ENCODE measurements at places on chromosomes 1 and 21. TPM values are rescaled to one million over a fixed set of nuclear protein-coding genes. Genes with fewer than 3 reads are reported as not detected.

DNA sequence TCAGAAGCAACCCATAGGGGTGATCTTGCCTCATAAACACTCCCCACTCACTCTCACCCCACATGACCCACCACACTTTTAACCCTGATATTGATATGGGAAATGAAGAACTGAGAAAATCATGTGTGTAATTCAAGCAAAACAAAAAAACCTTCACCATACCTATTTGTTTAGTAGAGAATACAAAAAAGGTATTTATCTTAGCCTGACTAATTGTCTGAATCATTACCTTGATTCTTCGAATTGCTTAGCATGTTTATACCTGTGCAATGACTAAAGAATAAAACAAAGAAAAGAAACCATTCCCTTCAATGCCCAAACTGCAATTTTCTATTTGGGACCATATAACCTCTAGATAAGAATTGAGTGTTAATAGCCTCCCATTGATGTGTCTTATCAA, 1.8 kb downstream of the CLDN17 start:
- DNase-seq, result no peak
- no peaks in the 10 kb centered on the region for H3K36me3 ChIP-seq
- H3K27ac ChIP-seq, result no peak overlapping the region
- H3K27me3 ChIP-seq, result no peaks in the 10 kb centered on the region
- peaks cover 4% of the 10 kb centered on the region for H3K4me1 ChIP-seq

- H3K27ac ChIP-seq, result peak overlapping the region; percentile 18
- peaks cover 1% of the 10 kb centered on the region for H3K36me3 ChIP-seq
- DNase-seq, result no peak
- no peak overlapping the region for H3K4me3 ChIP-seq
- H3K27me3 ChIP-seq, result no peaks in the 10 kb centered on the region
Measured at GRCh38 chr1:63918418-63918945, 144.7 kb downstream of the ROR1 start.

GRCh38 chr1:61237147-61237546, 154.8 kb downstream of the NFIA start:
- no peak overlapping the region for H3K4me3 ChIP-seq
- peaks cover 6% of the 10 kb centered on the region for H3K27me3 ChIP-seq
- no peak for DNase-seq
- H3K36me3 ChIP-seq, result no peaks in the 10 kb centered on the region

GRCh38 chr1:244089561-244089960, 38.5 kb downstream of the ZBTB18 start:
- peaks cover 22% of the 10 kb centered on the region for H3K27me3 ChIP-seq
- no peak overlapping the region for H3K27ac ChIP-seq
- H3K36me3 ChIP-seq, result no peaks in the 10 kb centered on the region
- H3K4me1 ChIP-seq, result peaks cover 14% of the 10 kb centered on the region
- no peak for DNase-seq
- H3K4me3 ChIP-seq, result peak overlapping the region; percentile 4

DNA sequence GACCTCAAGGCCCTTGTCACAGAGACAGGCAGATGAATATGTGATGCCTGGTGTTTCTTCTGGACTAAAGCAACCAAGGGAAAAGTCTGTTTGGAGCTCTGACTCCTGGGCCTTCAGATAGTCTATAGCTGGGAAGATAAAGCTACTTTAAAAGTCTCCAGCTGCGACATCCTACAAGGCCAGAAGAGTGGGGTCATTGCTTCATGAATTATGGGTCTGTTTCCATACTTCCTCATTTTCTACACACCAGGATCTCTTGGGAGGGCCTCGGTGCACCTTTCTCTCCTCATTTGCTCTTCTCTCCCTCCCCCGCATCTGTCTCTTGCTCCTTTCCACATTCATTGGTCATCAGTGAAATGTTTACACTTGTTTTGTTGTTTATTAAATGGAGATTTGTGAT, 44.8 kb downstream of the SYT2 start:
- H3K4me1 ChIP-seq, result peaks cover 1% of the 10 kb centered on the region
- H3K36me3 ChIP-seq, result no peaks in the 10 kb centered on the region
- H3K27ac ChIP-seq, result no peak overlapping the region
- DNase-seq, result no peak

DNA sequence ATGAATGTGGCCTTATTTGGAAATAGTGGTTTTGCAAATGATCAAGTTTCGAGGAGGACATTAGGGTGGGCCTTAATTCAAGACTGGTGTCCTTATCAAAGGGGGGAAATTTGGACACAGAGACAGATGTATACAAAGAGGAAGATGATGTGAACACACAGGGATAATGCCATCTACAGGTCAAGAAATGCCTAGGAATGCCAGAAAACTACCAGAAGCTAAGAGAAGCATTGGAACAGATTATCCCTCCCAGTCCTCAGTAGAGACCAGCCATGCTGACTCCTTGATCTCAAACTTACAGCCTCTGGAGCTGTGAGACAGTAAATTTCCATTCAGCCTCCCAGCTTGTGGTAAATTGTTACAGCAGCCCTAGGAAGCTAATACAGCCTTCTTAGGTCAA, 151.4 kb downstream of the PTGER3 start:
- H3K36me3 ChIP-seq, result no peaks in the 10 kb centered on the region
- H3K27me3 ChIP-seq, result peaks cover 3% of the 10 kb centered on the region
- H3K4me1 ChIP-seq, result peaks cover 2% of the 10 kb centered on the region
- DNase-seq, result no peak
- no peak overlapping the region for H3K4me3 ChIP-seq
- no peak overlapping the region for H3K27ac ChIP-seq

DNA sequence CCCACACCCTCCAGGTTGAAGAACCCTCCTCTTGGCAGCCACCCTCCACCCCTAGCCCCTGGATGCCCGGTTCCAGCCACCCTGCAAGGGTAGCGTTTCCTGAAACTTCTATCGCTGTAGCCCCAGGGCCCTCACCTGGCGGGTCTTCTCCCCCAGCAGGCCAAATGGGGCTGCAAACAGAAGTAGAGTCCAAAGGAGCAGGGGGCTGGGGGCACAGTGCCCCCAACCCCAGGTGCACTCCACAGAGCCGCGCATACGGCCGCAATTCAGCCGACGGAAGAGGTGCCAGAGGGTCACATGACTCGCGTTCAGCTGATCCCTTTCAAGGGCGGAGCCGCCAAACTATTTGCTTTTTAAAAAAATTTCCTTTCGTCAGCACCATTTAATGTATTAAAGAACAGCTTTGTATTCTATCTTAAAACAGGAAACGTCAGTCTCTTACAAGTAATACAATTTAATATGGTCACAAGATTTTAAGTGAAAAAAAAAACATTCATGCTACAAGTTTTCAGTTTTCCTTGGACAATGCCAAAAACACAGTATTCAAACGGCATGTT, at the start of gene GLMP:
Gene GLMP (minus strand): TSS at position 289 of the 557 bp plus-strand sequence. CDS start 34 bp downstream, at position 255.
- DNase-seq, result no peak
- peaks cover 19% of the 10 kb centered on the region for H3K4me1 ChIP-seq
- peak within 1 kb of the TSS; percentile 87 for H3K4me3 ChIP-seq

GRCh38 chr1:248828845-248829244, 3.1 kb upstream of the SH3BP5L start:
- peaks cover 5% of the 10 kb centered on the region for H3K27me3 ChIP-seq
- H3K4me1 ChIP-seq, result peaks cover 25% of the 10 kb centered on the region
- peak overlapping the region; percentile 69 for H3K27ac ChIP-seq
- peaks cover 5% of the 10 kb centered on the region for H3K36me3 ChIP-seq
- DNase-seq, result no peak
- no peak overlapping the region for H3K4me3 ChIP-seq

Gene MYOG
- not detected for total RNA-seq

- H3K27me3 ChIP-seq, result peaks cover 8% of the 10 kb centered on the region
- H3K27ac ChIP-seq, result no peak overlapping the region
- DNase-seq, result no peak
- no peaks in the 10 kb centered on the region for H3K36me3 ChIP-seq
- no peaks in the 10 kb centered on the region for H3K4me1 ChIP-seq
Measured at GRCh38 chr1:153357076-153357852, 390 bp upstream of the S100A9 start.

- H3K27me3 ChIP-seq, result no peaks in the 10 kb centered on the region
- H3K4me3 ChIP-seq, result no peak overlapping the region
- no peaks in the 10 kb centered on the region for H3K36me3 ChIP-seq
- peaks cover 21% of the 10 kb centered on the region for H3K4me1 ChIP-seq
Measured at GRCh38 chr1:162138112-162138511, 68.6 kb downstream of the NOS1AP start.

DNA sequence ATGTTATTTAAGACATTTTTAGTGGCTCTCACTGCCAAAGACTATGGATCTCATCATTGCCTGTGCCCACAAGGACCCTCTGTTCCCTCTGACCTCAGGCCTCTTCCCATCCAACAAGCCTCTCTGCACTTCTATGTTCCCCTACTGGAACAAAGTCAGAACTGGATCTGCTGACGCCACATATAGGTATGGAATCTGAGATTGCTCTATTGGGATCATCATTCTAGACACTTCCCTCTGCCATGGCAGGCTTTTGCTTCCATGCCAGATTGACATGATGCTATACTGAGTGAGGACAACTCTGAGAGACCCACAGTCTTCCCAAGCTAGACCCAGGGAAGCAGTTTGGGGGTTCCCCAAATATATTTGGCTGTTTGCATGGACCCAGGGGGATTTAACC, 76.0 kb upstream of the ZNF648 start:
- DNase-seq, result no peak
- peaks cover 12% of the 10 kb centered on the region for H3K4me1 ChIP-seq
- H3K27ac ChIP-seq, result no peak overlapping the region
- H3K4me3 ChIP-seq, result no peak overlapping the region
- H3K36me3 ChIP-seq, result no peaks in the 10 kb centered on the region

Gene GBP2
- total RNA-seq, result not detected

DNA sequence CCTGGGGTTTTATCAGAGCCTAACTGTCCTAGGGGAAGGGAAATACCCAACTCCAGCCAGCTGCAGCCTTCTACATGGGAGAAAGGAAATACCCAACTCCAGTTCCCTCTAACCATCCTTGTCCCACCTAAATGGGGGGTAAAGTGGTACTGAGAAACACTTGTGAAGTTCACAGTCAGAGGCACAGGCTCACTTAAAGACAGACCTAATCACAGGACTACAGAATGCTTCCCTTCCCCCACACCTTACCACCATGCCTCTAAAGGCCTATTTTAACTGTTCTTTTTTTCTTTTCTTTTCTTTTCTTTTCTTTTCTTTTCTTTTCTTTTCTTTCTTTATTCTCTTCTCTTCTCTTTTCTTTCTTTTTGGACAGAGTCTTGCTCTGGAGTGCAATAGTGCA, 324.6 kb downstream of the SPATA17 start:
- no peaks in the 10 kb centered on the region for H3K27me3 ChIP-seq
- DNase-seq, result no peak
- H3K4me3 ChIP-seq, result no peak overlapping the region

Gene PGBD5
- 16.2 TPM for total RNA-seq

Gene WDR64
- total RNA-seq, result not detected

DNA sequence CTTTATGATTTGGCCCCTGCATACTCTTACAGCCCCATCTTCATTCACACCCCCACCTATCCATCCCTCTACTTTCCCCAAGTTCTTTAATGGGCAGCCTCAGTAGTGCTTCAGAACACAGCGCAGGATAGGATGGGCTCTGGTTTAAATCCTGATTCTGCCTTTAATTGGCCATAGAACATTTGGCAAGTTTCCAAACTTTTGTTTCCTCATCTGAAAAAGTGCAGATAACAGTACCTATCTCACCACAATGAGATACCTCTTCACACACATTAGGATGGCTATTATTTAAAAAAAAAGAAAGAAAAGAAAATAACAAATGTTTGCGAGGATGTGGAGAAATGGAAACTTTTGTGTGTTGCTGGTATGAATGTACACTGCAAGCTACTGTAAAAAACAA, 142.5 kb upstream of the VANGL1 start:
- DNase-seq, result no peak
- peaks cover 9% of the 10 kb centered on the region for H3K4me1 ChIP-seq
- H3K27me3 ChIP-seq, result no peaks in the 10 kb centered on the region
- no peak overlapping the region for H3K4me3 ChIP-seq

- H3K36me3 ChIP-seq, result peaks cover 22% of the 10 kb centered on the region
- no peak for DNase-seq
- H3K4me3 ChIP-seq, result no peak overlapping the region
- peaks cover 11% of the 10 kb centered on the region for H3K4me1 ChIP-seq
Measured at GRCh38 chr1:172582889-172583288, 49.9 kb downstream of the SUCO start.

Gene TINAGL1
- 2.6 TPM for total RNA-seq

DNA sequence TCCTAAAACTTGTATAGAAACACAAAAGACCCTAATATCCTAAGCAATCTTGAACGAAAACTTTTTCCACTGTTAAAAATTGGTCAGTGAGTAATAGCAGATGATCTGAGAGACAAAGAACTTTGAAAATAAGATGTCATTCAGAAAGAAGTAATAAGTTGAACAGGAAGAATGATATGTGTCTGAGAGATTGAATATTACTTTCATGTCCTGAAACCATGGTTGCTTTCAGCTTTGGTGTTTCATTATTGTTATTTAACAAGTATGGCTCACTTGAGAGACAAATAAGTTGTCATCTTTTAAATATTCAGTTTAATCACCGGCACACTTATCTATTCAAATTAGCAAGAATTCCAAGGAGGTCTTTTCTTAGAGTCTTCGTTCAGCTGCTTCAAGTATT, 11.4 kb downstream of the PRKACB start:
- peaks cover 35% of the 10 kb centered on the region for H3K36me3 ChIP-seq
- H3K27ac ChIP-seq, result no peak overlapping the region
- H3K27me3 ChIP-seq, result no peaks in the 10 kb centered on the region
- H3K4me3 ChIP-seq, result no peak overlapping the region

- no peak overlapping the region for H3K27ac ChIP-seq
- H3K27me3 ChIP-seq, result no peaks in the 10 kb centered on the region
- no peaks in the 10 kb centered on the region for H3K4me1 ChIP-seq
- DNase-seq, result no peak
Measured at GRCh38 chr1:67084765-67085318, 30.9 kb upstream of the SLC35D1 start.

GRCh38 chr1:2053217-2053616, 3.0 kb downstream of the PRKCZ start:
- no peaks in the 10 kb centered on the region for H3K27me3 ChIP-seq
- H3K36me3 ChIP-seq, result peaks cover 4% of the 10 kb centered on the region
- no peak for DNase-seq

DNA sequence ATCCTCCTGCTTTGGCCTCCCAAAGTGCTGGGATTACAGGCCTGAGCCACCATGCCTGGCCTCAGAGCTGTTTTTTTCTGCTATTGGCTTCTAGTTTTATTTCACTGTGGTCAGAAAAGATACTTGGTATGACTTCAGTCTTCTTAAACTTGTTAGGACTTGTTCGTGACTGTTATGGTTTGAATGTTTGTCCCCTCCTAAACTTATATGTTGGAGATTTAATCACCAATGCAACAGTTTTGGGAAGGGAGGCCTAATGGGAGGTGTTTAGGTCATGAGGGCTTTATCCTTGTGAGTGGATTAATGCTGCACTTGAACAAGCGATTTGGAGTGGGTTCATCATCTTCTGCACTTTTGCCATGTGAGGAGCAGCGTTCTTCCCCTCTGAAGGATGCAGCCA, 24.5 kb upstream of the SOD1 start:
- H3K27ac ChIP-seq, result no peak overlapping the region
- no peaks in the 10 kb centered on the region for H3K27me3 ChIP-seq
- no peaks in the 10 kb centered on the region for H3K36me3 ChIP-seq
- DNase-seq, result no peak
- no peak overlapping the region for H3K4me3 ChIP-seq

Gene NBPF6
- total RNA-seq, result not detected
